Bone marrow (tissue), 2 donors: ENCODE measurements at places on chromosomes 7 and 10.

GRCh38 chr10:70441161-70441894 is at the start of gene NODAL:
TSS of gene NODAL (minus strand) at chr10:70441681. CDS start at chr10:70441667, 14 bp downstream.
- no peak for DNase-seq

DNA sequence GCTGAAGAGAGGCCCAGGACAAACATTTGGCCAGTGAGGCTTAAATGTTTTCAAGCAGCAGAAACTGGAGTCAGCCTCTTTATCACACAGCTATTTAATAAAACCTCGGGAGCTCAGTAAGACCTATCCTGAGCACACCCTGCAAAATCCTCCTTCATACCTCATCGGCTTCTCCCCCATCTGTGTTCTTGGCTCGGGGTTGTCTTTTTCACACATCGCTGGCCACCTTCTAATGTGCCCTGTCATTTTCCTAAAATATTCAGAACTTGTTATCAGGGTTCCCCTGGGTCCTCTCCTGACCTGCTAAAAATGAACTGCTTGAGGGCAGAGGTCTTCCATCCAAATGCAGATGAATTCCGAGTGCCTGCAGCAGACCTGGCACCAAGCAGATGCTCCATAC is 310.3 kb upstream of the AKR1E2 start:
- no peak for DNase-seq

- DNase-seq, result no peak
Observed at GRCh38 chr10:73333202-73333601, 25.5 kb downstream of the CFAP70 start.

GRCh38 chr7:15239801-15240200 is 322.0 kb downstream of the AGMO start:
- DNase-seq, result no peak
